Activated CD4-positive, alpha-beta T cell treated with anti-CD3 and anti-CD28 coated beads, Interleukin-2, amount 10 ng/mL, durations not matched to agents 7 days and 5 days (primary cell): ENCODE measurements at places on chromosomes 2 and 18. TPM values are rescaled to one million over a fixed set of nuclear protein-coding genes. Genes with fewer than 3 reads are reported as not detected.

The CD226 gene
- total RNA-seq = 126 TPM

The PLEKHM3 gene
- total RNA-seq = 6.7 TPM

The SGO2 gene
- 55.2 TPM for total RNA-seq

DNA sequence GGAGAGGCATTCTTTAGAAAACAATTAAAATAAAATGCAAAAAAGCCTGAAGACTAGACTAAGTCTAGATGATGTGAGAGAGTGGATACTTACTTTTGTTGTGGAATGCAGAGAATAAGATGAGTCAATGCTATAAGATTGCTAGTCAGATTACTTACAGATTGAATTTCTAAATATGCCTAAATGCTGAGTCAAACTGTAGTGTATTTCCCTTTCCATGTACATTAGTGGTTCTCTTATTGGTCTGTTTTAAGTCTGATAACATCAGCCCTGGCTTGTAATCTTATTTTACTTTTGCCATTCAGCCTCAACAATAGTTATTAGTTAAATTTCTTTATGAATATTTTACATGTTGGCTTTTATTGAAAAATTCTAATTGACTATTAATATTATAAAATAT, 702.7 kb downstream of the SOCS6 start:
- no peak overlapping the region for H3K27ac ChIP-seq
- no peaks in the 10 kb centered on the region for H3K27me3 ChIP-seq
- H3K36me3 ChIP-seq = no peaks in the 10 kb centered on the region
- H3K4me3 ChIP-seq = no peak overlapping the region
- no peaks in the 10 kb centered on the region for H3K4me1 ChIP-seq
- no peak for DNase-seq

DNA sequence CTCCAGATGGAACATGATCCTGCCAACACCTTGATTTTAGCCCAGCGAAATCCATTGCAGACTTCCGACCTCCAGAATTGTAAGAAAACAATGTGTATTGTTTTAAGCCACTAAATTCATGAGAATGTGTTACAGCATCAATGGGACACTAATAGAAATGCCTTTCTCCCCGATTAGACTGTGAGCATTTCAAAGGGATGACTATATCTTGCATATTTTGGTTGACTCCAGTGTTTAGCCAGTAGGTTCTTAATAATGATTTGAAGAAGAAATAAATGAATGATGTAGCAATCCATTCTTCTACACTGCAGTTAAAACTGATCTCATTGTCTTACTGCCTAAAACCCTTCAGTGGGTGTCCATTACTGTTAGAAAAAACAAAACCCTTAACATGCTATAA, 67.4 kb upstream of the ACVR1C start:
- no peaks in the 10 kb centered on the region for H3K4me1 ChIP-seq
- no peaks in the 10 kb centered on the region for H3K27me3 ChIP-seq
- DNase-seq = no peak
- no peak overlapping the region for H3K4me3 ChIP-seq
- no peak overlapping the region for H3K27ac ChIP-seq
- no peaks in the 10 kb centered on the region for H3K36me3 ChIP-seq

- no peaks in the 10 kb centered on the region for H3K4me1 ChIP-seq
- H3K36me3 ChIP-seq = no peaks in the 10 kb centered on the region
- DNase-seq = no peak
- no peak overlapping the region for H3K27ac ChIP-seq
- no peaks in the 10 kb centered on the region for H3K27me3 ChIP-seq
Measured at GRCh38 chr2:157922336-157922735, 46.2 kb upstream of the ACVR1 start.

- H3K4me3 ChIP-seq = no peak overlapping the region
- H3K36me3 ChIP-seq = peaks cover 16% of the 10 kb centered on the region
- peaks cover 5% of the 10 kb centered on the region for H3K4me1 ChIP-seq
- DNase-seq = no peak
- H3K27me3 ChIP-seq = no peaks in the 10 kb centered on the region
Measured at GRCh38 chr2:47002480-47003381, 87.1 kb upstream of the MCFD2 start.

GRCh38 chr2:216925006-216925405, 65.1 kb upstream of the TNP1 start:
- H3K4me3 ChIP-seq = no peak overlapping the region
- no peaks in the 10 kb centered on the region for H3K4me1 ChIP-seq
- DNase-seq = no peak
- no peak overlapping the region for H3K27ac ChIP-seq
- no peaks in the 10 kb centered on the region for H3K36me3 ChIP-seq
